ENCODE measurements at places on chromosomes 7 and 10. TPM values are rescaled to one million over a fixed set of nuclear protein-coding genes. Genes with fewer than 3 reads are reported as not detected.
A peak's percentile ranks its signal among the peaks of the same experiment; 100 is the strongest.

TET1 gene
- total RNA-seq: 3.6 TPM

VENTX gene
- 7.4 TPM for total RNA-seq

PIP gene
- total RNA-seq: not detected

TRIM50 gene
- not detected for total RNA-seq

SSC4D gene
- total RNA-seq: 0.58 TPM

GALNT17 gene
- 22.4 TPM for total RNA-seq

ACSL5 gene
- total RNA-seq: 18.4 TPM

PRKAR2B gene
- total RNA-seq: 4.8 TPM

FAM237B gene
- not detected for total RNA-seq

COBL gene
- total RNA-seq: 1.5 TPM

PRXL2A gene
- total RNA-seq: 39.7 TPM

DNA sequence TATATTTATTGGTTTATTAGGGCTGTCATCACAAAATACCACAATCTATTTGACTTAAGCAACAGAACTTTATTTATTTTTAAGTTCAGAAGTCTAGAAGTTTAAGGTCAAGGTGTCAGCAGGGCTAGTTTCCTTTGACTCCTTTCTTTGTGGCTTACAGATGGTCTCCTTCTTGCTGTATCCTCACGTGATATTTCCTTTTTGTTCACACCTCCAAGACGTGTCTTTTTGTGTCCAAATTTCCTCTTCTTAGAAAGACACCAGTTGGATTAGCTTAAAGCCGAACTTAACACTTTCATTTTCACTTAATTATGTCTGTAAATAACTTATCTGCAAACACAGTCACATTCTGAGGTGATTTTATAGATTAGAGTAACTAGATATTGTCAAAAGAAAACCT, 631.4 kb upstream of the POT1 start:
- DNase-seq: no peak

DNA sequence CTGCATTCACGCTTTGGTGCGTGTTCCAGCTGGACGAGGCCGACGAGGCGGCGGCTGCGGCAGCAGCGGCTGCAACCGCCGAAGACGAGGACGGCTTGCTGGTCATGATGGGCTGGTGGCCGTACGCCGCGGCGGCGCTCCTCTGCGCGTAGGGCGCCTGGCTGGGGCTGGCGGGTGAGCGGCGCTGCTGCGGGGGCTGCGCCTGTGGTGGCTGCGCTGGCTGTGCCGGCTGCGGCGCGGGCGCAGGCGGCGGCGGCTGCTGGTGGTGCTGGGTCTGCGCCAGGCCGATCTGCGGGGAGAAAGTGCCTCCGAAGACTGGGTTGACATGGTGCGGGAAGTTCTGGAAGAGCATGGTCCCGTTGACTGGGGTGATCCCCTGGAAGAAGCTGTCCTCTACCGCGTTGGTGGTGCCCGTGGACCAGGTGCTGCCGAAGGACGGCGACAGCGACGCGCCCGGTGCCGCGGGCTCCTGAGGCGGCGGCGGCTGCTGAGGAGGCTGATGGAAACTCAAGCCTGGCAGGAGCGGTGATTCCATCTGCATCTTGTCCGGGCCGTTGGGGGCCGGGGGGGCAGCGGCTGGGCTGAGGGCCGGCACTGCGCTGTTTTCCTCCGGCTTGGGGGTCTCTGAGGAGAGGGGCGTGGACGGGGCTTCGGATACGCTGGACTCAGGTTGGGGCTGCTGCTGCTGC, 51.1 kb downstream of the CPEB3 start:
- DNase-seq: peak; percentile 87

DNA sequence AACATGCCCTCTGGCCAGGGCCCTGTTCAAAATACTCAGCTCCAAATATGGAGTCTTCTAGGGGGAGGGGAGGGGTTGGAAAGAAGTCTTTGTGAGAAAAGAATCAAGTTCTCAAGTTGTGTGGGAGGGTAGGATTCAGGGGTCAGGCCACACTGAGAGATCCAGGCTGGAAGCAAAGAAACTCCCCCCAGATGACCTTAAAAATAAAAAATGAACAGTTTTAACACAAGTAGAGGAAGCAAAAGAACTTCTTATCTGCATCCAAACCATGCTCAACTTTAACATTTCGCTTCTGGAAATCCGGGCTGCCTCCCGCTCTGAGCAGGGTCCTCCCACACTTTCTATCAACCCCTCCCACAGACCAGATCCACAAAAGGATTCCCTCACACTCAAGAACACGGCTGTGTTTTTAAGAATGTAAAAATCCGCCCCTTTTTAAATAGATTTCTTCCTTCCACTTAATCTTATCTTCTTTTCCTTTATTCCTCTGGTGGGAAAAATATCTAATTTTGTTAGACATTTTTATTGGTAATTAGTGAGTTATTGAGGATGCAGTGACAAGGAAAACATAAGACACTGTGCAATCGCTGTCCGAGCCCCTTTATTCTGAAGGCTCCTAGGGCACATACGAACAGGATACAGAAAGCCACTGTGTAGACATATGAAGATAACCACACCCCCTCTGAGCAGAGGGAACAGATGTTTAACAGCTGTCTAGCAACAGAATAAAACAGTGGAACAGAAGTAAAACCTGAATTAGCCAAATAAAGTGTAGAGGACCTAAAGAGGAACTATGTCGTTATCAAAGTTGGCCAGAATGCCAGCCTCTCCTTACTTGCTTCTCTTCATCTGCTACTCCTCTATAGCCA, 43.8 kb downstream of the CYTH3 start:
- DNase-seq: no peak

GRCh38 chr10:76961841-76962240, 675.8 kb downstream of the KCNMA1 start:
- no peak for DNase-seq

GRCh38 chr7:105673367-105674084, 92.2 kb upstream of the EFCAB10 start:
- no peak for DNase-seq

GRCh38 chr7:137634356-137634755, 212.4 kb downstream of the DGKI start:
- DNase-seq: no peak

DNA sequence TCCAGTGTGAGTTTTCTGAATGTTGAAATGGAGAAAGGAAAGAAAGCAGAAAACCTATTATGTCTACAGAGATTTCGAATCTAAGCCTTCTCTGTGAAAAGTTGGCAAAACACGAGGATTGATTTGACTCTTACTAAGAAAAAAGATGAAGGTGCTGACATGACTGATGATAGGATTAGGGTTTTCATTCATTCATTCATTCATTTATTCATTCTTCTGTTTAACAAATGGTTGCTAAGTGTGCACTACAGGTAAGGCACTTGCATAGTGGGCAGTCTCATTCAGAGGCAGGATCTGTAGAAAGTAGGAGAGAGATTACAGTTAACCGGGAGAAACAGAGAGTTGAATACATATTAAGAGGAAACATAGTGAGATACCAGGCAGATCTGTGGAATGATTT, 137.1 kb downstream of the ZNF365 start:
- no peak for DNase-seq

- no peak for DNase-seq
Observed at GRCh38 chr10:83367036-83367435, 772.3 kb upstream of the GHITM start.

DNA sequence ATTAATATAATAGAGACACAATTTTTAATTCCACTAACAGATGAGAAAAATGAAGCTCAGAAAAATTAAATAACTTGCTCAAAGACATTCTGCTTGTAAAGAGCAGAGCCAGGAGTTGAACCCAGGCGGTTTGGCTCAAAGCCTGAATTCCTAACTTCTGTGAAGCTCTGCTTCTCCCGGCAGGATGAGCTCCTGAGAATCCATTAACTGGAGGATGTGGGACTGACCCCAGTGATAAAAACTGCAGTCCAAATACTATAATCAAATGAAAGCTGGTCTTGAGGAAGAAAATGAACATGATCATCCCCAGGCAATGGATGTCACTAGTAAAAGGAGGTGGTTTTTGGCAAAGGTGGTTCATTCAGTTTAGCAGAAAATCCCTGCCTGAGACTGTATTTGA, 898.2 kb downstream of the CCSER2 start:
- no peak for DNase-seq

DNA sequence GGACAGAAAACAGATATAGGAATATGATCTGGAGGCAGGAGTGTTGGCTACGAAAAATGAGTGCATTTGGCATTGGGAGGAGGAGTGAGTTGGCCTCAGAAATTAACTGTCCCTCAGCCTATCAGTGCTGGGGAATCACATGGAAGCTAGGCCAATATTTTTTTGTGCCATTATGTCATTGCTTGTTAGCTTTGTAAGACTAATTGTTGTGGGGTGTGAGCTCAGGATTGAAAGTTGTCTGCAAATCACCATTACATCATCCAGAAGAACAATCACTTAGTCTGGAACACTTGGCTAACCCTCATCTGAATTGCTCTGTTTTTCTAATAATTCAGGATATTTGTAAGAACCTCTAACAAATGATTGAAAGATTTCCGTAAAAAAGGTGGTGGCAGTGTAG, 45.2 kb upstream of the SEMA3D start:
- no peak for DNase-seq

DNA sequence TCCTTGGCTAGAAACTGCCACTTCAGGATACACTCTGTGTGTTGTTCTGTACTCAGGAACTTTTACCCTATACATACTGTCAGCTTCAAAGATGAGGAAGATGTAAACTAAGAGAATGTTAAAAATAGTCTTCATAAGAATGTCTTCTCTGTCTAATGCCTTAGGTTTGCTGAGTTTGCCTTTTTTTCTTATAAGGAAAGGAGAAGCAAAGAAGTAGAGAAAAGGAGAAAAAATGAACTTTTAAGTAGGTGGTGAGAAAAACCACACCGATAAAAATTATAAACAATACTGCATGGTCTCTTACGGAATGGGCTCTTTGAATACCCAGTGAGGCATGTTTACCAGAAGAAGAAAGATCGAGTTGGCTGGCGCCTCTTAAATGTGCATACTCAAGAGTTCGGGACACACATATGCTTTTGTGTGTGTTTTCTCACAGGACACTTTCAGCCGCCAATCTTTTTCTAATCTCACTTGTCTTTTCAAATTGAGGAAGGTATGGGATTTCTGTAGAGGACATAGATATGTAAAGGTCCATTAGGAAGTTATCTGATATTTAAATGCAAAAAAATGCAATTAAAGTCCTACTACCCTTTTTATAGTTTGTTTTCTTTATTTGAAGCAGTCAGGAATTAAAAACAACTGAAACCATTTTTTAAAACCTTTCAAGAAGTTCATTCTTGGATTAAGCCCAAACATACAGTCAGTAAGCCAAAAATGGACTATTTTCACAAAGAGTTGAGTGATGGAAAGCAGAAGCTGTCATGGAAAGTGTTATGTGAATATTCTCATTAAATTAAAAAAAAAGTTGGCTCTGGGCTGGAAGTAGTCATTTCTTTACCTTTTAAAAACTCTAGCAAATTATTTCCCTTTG, 100.6 kb upstream of the MDFIC start:
- no peak for DNase-seq

GRCh38 chr7:102260856-102261255, 25.8 kb upstream of the SH2B2 start:
- DNase-seq: no peak

GRCh38 chr7:53743697-53744402, 708.4 kb downstream of the POM121L12 start:
- no peak for DNase-seq

GRCh38 chr10:91944880-91945630, 21.5 kb downstream of the BTAF1 start:
- no peak for DNase-seq

DNA sequence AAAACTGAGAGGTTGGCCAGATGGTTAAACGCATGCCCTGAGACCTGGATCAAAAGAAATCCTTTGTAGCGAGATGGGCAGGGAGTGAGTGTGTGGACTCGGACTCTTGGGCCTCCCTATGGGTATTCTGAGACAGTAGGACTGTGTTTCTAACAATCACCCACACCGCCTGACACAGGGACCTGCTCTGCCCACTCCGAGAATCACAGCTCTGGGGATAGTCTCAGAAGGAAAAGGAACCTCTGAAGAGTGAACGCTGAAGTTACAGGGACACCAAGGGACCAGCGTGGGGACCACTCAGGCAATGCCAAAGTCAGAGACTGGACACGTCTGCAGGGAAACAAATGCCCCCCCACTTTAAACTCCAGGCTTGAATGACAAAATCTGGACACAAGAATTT, 242.1 kb upstream of the TCERG1L start:
- no peak for DNase-seq

- DNase-seq: no peak
Observed at GRCh38 chr7:12137283-12137682, 73.8 kb upstream of the TMEM106B start.

DNA sequence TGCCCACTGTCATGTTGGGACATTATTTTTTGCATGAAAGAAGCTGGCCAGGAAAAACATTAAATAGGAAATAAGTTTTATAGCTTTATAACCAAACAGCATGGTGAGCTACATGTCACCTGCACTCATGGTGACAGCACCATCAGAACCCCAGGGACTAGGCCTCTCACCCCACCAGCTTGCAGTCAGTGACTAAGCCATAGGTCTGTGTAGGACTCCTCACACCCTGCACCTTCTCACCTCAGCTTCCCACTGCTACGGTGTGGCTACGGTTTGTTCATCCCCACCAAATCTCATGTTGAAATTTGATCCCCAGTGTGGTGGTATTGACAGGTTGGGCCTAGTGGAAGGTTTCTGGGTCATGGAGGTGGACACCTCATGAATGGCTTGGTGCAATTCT, 161.3 kb upstream of the VIPR2 start:
- DNase-seq: no peak

- no peak for DNase-seq
Observed at GRCh38 chr7:110534241-110534931, 556.5 kb upstream of the LRRN3 start.

All from aorta (tissue), 5 donors.